ENCODE measurements at places on chromosomes 12 and 14.

DNA sequence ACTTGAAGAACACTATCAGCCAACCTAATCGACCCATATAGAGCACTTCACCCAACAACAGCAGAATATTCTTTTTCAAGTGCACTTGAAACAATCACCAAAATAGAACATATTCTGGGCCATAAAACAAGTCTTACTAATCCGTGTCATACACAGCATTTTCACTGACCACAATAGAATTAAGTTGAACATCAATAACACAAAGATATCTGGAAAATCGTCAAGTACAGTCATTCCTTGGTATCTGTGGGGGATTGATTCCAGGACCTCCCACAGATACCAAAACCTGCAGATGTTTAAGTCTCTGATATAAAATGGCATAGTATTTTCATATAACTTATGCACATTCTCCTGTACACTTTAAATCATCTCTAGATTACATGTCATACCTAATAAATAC is 295.7 kb downstream of the BCL11B start:
- no peak for ATAC-seq

GRCh38 chr12:599756-600155 is 63.5 kb downstream of the NINJ2 start:
- ATAC-seq = no peak

GRCh38 chr14:93081876-93082570 is 33.7 kb downstream of the ITPK1 start:
- no peak for ATAC-seq

GRCh38 chr12:401235-402028 is at the start of gene CCDC77:
Gene CCDC77, plus strand, starts transcription at chr12:401644. Its CDS starts 7,740 bp downstream, at chr12:409384.
- peak; percentile 100 for ATAC-seq

- ATAC-seq = no peak
Measured at GRCh38 chr14:75995372-75996041, 9.9 kb downstream of the IFT43 start.

DNA sequence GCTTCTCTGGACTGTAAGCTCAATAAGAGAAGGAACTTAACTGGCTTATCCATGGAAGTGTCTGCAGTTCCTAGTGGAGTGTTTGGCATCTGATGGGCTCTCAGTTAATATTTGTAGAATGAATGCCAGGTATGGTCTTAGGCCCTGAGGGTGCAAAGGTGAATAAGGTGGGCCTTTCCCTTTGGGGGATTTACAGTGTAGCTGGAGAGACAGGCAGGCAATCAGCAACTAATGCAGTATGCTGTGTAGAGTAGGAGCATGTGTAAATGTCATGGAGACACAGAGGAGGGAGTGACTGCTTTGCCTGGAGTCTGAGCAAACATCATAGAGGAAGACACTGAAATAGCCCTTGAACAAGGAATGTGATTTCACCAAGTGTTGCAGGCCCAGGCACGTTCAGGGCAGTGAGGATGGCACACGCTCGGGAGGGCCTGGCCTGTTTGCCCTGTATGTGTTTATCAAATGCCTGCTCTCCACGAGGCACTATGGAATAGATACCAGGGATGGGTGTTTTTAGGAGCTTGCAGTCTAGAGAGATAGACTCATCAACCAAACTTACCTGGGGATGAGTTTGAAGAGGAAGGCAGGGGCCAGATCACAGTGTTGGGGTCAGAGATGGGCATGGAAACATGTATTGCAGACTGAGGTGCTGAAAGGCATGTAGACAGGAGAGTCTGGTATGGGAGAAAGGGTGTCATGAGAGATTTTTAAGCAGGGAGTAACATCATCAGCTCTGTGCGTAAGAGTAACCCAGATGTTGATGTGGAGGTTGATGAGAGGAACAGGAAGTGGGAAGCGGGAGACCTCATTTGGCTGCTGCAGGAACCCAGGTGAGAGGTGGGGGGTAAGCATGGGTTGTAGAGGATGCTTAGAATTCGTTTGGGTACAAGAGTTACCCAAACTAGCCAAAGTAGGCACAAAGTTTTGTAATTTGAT is 54.1 kb downstream of the PLXNC1 start:
- ATAC-seq = peak; percentile 41

DNA sequence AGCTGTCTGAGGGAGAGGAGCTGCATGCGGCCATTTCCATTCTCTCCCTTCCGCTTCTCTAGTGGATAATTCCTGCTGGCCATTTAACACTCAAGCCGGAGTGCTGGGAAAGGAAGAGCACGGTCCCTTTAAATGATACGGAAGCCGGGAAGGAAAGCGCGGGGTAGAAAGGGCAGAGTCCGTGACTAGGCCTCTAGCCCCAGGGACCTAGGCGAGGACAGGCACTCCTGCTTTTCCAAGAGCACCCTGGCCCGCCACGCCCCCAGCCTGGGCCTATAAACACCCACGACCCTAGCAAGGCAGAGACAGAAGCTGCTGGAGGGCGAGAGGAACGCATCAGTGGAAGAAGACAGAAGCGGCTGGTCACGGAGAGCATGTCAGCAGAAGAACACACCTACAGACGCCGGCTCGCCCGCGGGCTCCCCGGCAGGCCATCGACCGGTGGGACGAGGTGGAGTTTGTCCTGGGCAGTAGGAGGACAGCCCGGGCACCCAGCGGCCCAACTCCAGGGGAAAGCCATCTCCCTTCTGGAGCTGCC is 1206.6 kb upstream of the TMEM132C start:
- no peak for ATAC-seq

DNA sequence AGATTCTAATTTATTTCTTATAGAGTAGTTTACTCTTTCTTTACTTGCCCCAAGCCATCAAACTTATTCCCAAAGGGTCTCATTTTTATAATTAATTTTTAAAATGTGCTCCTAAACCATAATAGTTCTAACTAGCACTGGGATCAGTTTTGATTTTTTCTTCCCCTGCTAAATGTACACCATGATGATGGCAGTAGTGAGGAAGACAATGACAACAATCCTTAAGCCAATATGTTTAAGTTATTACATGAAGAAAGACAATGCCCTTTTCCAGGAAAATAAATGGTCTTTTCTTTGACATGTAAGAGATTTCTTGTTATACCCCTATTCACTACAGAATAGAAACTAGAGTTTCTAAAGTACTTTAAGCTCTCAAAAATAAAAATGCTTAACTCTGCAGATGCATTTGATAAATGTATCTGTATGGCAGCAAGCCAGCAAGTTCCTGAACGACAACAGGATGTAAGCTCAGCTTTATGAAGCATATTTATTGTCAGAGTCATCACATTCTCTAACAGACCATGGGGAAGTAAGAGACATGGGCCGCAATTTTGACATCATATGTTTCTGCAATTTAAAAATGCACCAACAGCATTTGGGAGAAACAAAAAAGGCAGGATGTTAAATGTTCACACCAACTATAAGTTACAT is 36.0 kb upstream of the SNX6 start:
- ATAC-seq = no peak

All from motor neuron (in vitro differentiated cells).